ENCODE measurements at places on chromosomes 12 and 14.

DNA sequence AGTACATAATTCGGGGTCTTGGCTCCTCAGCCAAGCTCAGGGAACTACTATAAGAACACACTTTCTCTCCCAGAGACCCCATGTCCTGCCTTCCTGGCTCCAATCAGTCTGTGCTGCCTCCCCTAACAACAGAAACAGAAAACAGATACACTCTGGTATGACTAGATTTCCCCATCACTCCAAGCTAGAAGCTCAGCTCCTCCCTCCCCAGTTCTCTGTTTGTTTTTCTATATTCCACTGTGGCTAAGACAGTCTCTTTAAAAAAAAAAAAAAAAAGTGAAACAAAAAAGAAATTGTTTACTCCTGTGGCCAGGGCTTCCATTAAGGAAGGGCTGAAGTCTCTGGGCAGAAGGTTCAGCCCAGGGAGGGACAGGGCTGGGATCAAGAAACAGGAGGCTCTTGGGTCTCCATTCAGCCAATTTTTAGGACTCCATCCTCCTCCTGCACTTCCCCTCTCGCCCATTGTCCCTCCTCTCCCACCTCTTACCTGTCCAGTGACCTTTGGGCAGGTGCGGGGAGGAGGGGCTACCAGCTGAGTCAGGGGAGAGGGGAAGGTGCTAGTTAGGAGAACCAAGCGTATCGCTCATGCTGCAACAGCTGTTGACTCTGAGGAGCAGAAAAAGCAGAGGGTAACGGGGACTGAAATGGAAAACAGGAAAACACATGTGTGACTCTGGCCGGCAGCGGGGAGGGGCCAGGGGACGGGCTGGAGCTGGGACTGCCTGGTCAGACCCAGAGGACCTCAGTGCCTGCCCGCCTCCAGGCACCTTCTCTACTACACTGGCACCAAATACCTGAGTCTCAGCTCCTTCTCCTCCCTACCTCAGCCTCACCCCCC lies 4.1 kb upstream of the SLC7A7 start:
- no peak for DNase-seq

- DNase-seq = no peak
These were observed 68.7 kb downstream of the NIN start for GRCh38 chr14:50762001-50762930.

DNA sequence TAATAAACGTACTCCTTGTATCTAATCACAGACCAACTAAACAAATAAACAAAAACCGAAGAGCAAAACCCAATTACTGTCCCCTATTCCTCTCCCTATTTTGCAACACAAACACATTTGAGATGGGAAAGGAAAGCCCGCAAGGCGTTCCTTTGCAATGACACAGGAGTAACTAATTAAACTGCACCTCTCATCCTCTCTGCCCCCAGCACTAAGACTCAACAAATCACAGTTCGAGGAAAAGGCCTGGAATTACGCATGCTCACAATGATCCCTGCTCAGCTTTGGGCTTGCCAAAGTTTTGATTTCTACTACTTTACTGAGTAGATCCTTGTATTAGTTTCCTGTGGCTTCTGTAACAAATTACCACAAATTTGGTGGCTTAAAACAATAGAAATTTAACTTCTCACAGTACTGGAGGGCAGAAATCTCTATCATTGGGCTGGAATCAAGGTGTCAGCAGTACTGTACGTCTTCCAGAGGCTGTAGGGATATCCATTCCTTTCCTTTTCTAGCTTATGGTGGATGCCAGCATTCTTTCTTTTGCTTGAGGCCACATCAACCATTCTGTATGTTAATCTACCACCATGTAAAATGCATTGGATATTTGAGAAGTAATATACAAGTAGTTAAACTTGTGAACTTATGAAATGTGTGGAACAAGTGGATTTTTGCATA lies 123.0 kb downstream of the NAV3 start:
- no peak for DNase-seq

GRCh38 chr12:41724216-41724615 lies 420.5 kb downstream of the GXYLT1 start:
- no peak for DNase-seq

DNA sequence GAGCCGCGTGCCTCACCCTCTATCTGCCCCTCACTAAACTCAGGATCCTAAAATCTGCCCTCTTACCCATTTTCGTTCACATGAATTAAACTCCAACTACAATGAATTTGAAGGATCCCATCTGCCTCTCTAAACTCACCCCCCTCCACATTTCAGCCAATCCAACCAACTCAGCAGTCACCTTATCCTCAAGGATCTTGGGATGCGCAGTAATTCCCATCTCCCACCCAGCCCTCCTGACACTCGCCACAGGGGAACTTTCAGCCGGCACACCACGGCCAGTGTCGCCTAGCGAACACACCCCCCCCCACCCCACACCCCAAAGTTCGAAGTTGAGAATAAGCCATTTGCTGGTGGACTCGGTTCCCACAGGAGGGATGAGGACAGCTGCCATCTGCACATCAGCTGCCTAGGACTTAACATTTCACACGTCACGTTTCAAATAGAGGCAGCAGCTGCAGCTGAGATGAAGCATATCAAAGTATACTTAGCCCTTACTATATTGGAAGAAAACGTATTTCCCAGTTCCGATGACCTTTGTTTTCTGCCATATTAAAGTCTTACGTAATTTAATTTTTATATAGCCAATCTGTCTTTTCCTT lies 8.7 kb upstream of the SELPLG start:
- no peak for DNase-seq

GRCh38 chr12:51471111-51471864 lies 46.7 kb downstream of the SLC4A8 start:
- DNase-seq = no peak

DNA sequence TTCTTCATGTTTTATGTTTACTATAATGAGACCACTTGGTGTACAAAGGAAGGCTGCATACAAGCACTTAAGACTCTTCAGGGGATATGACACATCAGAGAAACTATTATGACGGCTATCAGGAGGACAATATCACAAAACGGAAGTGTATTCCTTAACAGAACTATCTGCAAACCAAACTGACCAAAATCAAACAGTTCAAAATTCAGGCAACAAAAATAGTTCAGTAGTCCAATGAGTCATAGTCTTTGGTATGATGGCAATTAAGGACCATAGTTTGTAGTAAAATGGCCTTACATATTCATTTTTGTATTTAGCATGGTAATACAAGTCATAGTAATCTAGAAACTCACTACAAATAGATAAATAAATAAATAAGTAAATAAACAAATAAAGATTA lies 1638.7 kb upstream of the SEL1L start:
- DNase-seq = no peak
